ENCODE measurements at places on chromosomes 2 and 18.

GRCh38 chr2:104862058-104862941 lies 8.4 kb downstream of the POU3F3 start:
- no peak for DNase-seq

DNA sequence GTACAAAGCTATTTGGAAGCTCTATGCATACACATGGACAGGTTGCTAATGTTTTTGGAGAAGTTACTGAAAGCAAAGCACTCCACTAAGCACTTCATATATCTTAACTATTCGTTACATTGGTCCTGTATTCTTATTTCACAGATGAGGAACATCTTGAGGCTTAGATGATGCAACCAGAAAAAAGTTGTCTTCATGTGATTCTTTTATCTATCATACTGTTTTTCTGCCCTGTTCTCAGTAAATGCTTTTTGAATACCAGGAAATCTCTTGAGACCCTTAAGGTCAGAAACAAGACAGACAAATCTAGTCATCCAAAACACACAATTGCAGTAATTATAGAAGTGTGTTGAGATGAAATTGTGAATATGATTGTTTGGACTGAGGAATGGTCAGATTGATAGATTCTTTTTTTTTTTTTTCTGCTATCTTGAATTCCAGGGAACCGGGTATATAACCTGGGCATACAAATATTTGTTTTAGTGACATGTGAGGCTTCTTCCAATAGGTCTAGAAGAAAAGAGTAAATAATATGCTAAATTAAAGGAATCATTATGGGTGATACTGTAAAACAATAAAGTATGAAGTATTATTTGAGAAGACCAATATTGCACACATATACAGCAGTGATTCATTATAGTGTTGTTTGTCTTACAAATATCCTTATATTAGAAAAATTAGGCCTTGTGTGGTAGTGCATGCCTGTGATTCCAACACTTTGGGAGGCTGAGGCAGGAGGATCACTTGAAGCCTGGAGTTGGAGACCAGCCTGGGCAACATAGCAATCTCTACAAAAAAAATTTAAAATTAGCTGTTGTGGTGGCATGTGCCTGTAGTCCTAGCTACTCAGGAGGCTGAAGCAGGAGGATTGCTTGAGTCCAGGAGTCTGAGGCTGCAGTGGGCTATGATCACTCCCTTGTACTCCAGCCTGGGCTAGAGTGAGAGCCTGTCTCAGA lies 33.7 kb downstream of the EHBP1 start:
- no peak for DNase-seq

DNA sequence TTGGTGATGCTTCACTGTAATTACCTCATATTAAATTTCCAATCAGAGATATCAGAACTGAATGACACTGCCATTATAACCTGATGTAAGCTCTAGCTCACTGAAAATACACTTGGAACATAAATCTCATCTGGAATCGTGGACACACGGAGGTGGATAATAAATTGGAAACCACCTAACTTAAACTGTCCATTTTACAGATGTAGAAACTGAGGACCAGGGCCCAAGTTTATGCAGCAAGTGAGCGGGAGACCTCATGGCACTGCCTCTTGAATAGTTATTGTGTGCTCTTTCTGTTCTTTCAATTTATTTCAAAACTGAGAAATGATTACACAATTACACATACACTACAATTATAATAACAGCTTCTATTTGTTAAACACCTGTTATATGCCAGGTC lies 20.8 kb downstream of the CCDC68 start:
- DNase-seq: no peak

DNA sequence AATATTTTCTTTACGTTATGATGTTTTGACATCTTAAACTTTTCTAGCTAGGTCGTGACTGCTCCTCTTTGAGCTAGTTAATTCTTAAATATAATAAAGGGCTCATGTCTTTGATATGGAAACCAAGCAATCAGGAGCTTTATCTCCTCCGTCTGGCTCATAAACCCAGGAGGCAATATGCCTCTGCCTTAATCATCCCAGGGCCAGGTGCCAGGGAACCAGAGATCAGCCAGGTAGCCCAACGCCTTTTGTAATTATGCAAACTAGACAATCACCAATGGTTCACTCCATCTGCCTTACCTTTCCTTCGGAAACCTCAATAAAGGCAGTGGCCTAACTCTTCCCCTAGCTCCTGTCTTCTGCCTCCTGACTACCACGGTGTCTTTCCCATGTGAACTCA lies 213.7 kb downstream of the KCNJ3 start:
- no peak for DNase-seq

GRCh38 chr2:18651842-18652774 lies 62.7 kb upstream of the NT5C1B start:
- DNase-seq: no peak

DNA sequence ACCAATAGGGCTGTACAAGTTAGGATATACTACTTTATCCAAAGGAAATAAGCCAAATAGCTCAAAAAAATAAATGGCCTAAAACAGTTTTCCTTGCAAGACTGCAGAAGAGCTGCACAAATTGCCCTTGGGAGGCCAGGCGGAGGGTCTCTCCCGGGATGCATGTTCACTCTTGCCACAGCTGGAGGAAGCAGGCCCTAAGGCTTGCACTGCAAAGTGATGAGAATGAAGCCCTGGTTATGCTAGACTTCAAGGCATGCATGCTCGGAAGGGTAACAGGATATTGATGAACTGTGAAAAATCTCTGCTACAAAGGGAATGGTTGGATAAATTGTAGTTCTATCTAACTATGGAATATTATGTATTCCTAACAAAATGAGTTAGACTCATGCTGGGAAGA lies 27.5 kb upstream of the LDLRAD4 start:
- no peak for DNase-seq

GRCh38 chr2:174535757-174536703 lies 49.2 kb upstream of the GPR155 start:
- DNase-seq: no peak

- DNase-seq: no peak
Observed at GRCh38 chr18:54466248-54467005, 108.7 kb downstream of the C18orf54 start.

DNA sequence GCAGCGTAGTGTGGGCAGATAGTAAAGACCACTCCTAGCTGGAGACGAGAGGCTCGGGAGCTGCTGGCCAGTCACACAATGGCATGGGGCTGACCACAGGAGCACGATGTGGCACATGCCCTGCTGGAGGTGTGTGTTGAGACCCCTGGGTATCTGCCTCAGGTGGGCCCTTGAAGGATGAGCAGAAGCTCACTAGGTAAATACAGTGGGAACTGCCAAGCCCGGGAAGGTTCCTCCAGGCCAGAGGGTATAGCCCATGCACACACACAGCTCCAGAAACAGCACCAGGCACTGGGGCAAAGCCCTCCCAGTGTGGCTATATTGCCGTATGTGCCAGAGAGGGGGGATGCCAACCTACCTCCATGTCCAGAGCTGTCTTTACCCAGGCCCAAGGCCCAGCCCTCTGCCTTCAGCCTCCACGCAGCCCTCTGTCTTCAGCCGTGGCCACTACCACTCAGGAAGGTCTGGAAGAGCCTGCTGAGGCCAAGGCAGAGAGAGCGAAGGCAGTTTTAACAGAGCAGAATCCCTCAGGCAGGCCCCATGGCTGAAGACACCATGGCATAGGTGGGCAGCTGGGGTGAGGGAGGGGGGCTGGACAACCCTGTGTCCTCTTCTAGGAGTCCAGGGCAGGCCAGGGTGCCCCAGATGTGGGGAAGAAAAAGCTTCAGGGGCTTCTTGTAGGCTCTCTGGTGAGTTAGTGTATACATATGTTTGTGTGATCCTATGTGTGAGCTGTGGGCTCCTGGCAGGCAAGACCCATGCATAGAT lies 7.0 kb upstream of the ARID5A start:
- no peak for DNase-seq

DNA sequence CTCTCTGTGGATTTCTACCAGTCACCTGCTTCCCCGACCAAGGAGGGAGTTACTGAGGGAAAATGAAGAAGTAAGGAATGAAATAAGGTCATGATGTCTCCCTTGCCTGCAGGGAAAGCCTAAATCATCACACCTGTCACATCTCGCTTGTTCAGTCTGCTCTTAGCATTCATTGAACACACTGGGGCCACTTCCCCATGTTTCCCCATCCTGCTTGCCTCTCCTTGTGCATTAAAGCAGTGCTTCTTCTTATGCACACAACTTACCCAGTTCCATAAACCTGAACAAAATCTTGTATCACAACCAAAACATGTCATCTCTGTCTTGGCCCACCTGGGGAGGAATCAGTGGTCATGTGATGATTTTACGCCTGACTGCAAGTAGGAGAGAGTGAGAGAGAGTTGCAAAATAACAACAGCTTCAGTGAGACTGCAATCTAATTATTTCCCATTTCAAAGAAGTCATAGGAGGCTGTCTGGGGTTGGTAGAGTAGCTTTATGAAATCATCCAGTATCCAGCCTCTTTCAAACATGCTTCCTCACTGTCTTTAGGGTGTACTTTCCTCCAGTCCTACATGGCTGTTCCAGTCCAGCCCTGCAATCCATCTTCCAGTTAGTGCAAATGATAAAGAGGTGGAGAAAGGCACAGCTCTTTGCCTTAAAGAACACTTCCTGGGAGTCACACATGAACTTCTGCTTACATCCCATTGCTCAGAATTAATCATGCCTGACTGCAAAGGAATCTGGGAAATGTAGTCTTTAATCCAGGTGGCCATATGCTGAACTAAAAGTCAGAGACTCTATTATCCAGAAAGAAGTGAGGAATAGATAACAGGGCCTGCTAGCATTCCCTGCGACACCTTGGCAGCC lies 220.1 kb downstream of the HAUS1 start:
- no peak for DNase-seq

DNA sequence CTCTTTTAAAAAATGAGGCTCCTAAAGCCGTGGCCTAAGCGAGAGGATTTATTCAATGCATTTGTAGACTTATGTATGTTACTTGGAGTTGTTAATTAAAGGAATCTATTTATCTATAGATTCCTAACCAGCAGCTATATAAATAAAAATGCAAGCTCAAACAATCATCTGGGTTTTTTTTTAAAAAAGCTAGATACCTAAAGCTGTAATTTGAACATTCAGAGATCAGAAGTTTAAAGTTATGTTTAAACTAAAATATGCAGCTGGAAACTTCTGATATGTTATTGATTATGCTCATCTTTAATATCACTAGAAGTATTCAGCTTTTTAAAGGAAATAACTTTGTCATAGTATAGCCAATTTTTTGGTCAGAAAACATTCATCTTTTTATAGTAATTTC lies 1.0 kb downstream of the MEIS1 start:
- DNase-seq: no peak

DNA sequence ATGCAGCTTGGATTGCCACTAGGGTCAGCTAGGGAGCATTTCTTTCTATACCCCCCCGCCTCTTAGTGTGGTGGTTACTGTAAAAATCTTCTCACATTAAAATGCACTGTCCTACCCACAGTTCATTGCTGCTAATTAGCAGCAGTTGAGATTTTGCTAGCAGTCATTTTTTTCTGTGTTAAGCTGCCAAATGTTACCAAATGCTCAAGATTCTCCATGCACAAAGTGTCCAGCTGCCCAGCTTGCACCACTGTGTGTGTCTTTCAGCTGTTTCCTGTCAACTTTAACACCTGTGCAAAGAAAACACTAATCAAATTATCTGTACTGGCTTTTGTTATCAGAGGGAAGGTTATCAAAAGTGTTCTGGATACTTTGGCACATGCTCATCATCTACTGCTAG lies 679.3 kb downstream of the NR4A2 start:
- no peak for DNase-seq

GRCh38 chr2:157359628-157360027 lies 34.0 kb upstream of the ERMN start:
- DNase-seq: no peak

DNA sequence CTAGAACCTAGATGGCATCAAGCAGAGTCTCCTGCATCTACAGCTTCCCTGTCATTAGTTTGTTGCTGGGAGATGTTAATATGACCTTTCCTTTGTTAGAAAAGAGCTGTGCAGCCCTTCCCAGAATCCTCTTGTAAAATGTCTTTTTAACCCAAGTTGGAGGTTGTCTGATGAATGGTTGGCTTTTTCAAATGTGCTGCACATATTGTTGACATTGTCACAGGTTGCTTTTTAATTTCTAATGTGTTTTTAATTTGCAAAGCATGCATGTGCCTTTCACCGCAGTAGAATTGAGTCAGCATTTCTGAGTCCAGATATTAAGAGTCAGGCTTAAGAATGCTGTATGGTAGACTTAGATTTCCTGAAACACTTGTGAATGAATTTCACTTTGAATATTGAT lies 120.8 kb downstream of the GREB1L start:
- DNase-seq: no peak

DNA sequence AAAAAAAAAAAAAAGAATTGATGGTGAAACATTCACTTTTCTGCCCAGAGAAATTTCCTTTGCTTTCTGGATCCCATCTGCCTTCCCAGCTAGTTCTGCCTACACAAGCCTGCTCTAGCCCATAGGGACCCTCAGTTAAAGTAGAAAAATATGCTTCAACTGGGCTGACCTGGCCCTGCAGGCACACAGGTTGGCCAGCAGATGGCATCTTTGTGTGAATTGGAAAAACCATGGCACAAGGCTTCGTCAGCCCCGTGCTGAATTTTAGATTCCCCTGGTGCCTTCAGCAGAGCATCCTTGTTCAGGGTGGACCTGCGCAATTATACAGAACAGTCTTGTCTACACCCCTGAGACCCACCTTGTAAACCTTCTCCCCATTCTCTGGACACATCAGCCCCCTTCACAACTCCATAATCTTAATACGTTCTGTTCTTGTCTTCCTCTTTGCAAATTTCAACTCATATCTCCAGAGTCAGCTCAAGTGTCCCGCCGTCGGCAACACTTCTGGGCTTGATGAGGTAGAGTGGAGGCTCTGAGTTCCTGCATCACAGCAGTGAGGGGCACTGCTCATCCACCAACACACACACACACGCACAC lies 114.5 kb downstream of the INSIG2 start:
- no peak for DNase-seq

- DNase-seq: no peak
Observed at GRCh38 chr2:70716131-70716743, 51.8 kb downstream of the ADD2 start.

DNA sequence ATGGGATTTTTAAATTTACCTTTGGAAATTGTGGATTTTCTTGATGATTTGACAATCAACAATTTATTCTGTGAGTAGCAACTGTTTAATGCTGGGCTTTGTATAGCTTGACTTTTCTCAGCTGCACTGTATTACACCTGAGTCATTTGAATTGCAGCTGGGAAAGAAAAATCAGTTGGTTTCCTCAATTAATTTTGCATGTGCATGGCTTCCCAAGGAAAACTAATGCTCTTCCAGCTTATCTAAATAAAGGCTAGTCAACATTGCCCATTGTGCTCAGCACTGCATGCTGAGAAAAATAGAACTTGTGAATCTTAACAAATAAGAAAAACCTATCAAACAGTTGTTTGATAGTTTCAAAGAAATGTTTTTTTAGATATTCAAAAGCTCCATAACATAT lies 268.3 kb upstream of the CDH20 start:
- no peak for DNase-seq

- no peak for DNase-seq
Observed at GRCh38 chr2:178361588-178361987, 89.4 kb downstream of the PRKRA start.

- DNase-seq: no peak
Observed at GRCh38 chr2:36798724-36799123, 102.2 kb downstream of the VIT start.

Measured in adrenal gland (tissue), 19 donors.